ENCODE measurements at places on chromosomes 16 and 17. TPM values are rescaled to one million over a fixed set of nuclear protein-coding genes. Genes with fewer than 3 reads are reported as not detected.

Gene NUFIP2
- 48.0 TPM for total RNA-seq

- peak; percentile 88 for DNase-seq
Observed at GRCh38 chr17:47208744-47209488, at the start of gene MYL4. Gene MYL4 (plus strand): TSS chr17:47209348. CDS start chr17:47209423, 75 bp downstream.

GRCh38 chr16:50066482-50067289, 916 bp downstream of the HEATR3 start:
- no peak for DNase-seq

GRCh38 chr17:55198690-55199370, 65.9 kb upstream of the HLF start:
- peak; percentile 90 for DNase-seq

- peak; percentile 56 for DNase-seq
Observed at GRCh38 chr17:350706-351448, 1.7 kb downstream of the RPH3AL start.

GRCh38 chr17:27555339-27555738, 75.6 kb upstream of the LGALS9 start:
- DNase-seq: no peak

- no peak for DNase-seq
Observed at GRCh38 chr17:77548967-77549366, 408.2 kb downstream of the SEC14L1 start.
